ENCODE measurements at places on chromosomes 4 and X. TPM values are rescaled to one million over a fixed set of nuclear protein-coding genes. Genes with fewer than 3 reads are reported as not detected.

GRCh38 chrX:100615005-100615404, 21.6 kb downstream of the TSPAN6 start:
- no peaks in the 10 kb centered on the region for H3K4me1 ChIP-seq
- peak; percentile 60 for DNase-seq
- H3K4me3 ChIP-seq, result no peak overlapping the region
- H3K27me3 ChIP-seq, result no peaks in the 10 kb centered on the region
- H3K27ac ChIP-seq, result no peak overlapping the region
- H3K36me3 ChIP-seq, result no peaks in the 10 kb centered on the region

- H3K27ac ChIP-seq, result peak overlapping the region; percentile 23
- no peaks in the 10 kb centered on the region for H3K27me3 ChIP-seq
- H3K4me3 ChIP-seq, result peak overlapping the region; percentile 29
- DNase-seq, result peak; percentile 3
- H3K36me3 ChIP-seq, result no peaks in the 10 kb centered on the region
- H3K4me1 ChIP-seq, result no peaks in the 10 kb centered on the region
These were observed 66.4 kb upstream of the MAOA start for GRCh38 chrX:43589735-43590134.

GRCh38 chr4:176834531-176834930, 41.8 kb upstream of the VEGFC start:
- no peaks in the 10 kb centered on the region for H3K4me1 ChIP-seq
- H3K27me3 ChIP-seq, result no peaks in the 10 kb centered on the region
- DNase-seq, result no peak
- H3K4me3 ChIP-seq, result no peak overlapping the region

- no peak for DNase-seq
- no peaks in the 10 kb centered on the region for H3K36me3 ChIP-seq
- no peak overlapping the region for H3K27ac ChIP-seq
These were observed 714.7 kb downstream of the DMD start for GRCh38 chrX:32496671-32497070.

PRICKLE3 gene
- total RNA-seq, result 11.6 TPM

- no peak overlapping the region for H3K27ac ChIP-seq
- no peak overlapping the region for H3K4me3 ChIP-seq
- H3K36me3 ChIP-seq, result no peaks in the 10 kb centered on the region
- DNase-seq, result no peak
- H3K27me3 ChIP-seq, result no peaks in the 10 kb centered on the region
These were observed 11.8 kb downstream of the HTN1 start for GRCh38 chr4:70062000-70062399.

DNA sequence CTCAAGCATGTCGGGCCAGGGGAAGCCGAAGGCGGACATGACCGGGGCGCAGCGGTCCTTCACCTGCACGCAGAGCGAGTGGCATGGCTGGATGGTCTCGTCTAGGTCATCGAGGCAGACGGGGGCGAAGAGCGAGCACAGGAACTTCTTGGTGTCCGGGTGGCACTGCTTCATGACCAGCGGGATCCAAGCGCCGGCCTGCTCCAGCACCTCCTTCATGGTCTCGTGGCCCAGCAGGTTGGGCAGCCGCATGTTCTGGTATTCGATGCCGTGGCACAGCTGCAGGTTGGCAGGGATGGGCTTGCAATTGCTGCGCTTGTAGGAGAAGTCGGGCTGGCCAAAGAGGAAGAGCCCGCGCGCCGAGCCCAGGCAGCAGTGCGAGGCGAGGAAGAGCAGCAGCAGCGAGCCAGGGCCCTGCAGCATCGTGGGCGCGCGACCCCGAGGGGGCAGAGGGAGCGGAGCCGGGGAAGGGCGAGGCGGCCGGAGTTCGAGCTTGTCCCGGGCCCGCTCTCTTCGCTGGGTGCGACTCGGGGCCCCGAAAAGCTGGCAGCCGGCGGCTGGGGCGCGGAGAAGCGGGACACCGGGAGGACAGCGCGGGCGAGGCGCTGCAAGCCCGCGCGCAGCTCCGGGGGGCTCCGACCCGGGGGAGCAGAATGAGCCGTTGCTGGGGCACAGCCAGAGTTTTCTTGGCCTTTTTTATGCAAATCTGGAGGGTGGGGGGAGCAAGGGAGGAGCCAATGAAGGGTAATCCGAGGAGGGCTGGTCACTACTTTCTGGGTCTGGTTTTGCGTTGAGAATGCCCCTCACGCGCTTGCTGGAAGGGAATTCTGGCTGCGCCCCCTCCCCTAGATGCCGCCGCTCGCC, at the start of gene SFRP2:
SFRP2 (minus strand) TSS at position 671 of the 864 bp plus-strand sequence; CDS start at position 423, 248 bp downstream.
- H3K4me1 ChIP-seq, result peaks cover 11% of the 10 kb centered on the region
- H3K27ac ChIP-seq, result no peak within 1 kb of the TSS
- H3K4me3 ChIP-seq, result no peak within 1 kb of the TSS
- no peaks in the 10 kb centered on the region for H3K36me3 ChIP-seq

DNA sequence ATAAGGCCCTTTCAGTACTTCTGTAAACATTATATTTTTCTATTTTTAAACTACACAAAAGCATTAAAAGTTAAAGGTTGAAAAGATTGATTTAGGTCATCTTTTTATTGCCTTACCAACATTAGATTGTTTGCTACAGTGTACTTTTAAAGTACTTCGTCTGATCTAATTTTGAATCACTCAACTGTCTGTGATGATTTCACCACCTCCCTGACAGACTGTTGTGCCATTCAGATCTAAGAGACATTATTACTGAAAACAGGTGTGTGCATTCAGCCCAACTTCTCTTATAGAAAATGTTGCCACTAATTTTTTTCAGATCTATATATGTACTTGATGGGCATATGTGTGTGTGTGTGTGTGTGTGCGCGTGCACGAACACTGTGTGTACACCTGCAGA, 39.3 kb downstream of the GASK1B start:
- no peak for DNase-seq
- no peak overlapping the region for H3K27ac ChIP-seq
- H3K4me3 ChIP-seq, result no peak overlapping the region
- H3K27me3 ChIP-seq, result no peaks in the 10 kb centered on the region
- no peaks in the 10 kb centered on the region for H3K4me1 ChIP-seq
- no peaks in the 10 kb centered on the region for H3K36me3 ChIP-seq

DNA sequence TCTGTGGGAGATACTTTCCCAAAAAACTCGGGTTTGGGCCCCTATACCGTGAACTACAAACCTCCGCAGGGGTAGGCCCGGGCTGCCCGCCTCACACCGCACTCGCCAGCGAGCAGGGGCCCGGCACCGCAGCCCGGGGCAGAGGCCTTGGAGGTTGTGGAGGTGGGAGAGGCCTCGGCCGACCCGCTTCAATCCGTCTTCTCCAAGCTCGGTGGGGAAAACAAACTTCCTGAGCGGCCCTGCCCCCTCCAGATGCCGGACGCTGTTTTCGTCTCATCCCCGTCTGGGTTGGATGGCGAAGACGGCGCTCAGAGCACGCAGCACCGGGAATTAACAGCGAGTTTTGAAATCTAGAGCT, 442 bp upstream of the MCUB start:
- peaks cover 3% of the 10 kb centered on the region for H3K27me3 ChIP-seq
- H3K36me3 ChIP-seq, result no peaks in the 10 kb centered on the region
- H3K27ac ChIP-seq, result no peak overlapping the region
- peak overlapping the region; percentile 54 for H3K4me3 ChIP-seq

GRCh38 chr4:38560768-38561558, 103.0 kb upstream of the KLF3 start:
- no peak overlapping the region for H3K27ac ChIP-seq
- H3K27me3 ChIP-seq, result no peaks in the 10 kb centered on the region
- no peak overlapping the region for H3K4me3 ChIP-seq

- no peak overlapping the region for H3K4me3 ChIP-seq
- H3K27me3 ChIP-seq, result no peaks in the 10 kb centered on the region
- H3K27ac ChIP-seq, result no peak overlapping the region
- no peaks in the 10 kb centered on the region for H3K4me1 ChIP-seq
- H3K36me3 ChIP-seq, result no peaks in the 10 kb centered on the region
These were observed 27.6 kb downstream of the QRFPR start for GRCh38 chr4:121353213-121353612.

DNA sequence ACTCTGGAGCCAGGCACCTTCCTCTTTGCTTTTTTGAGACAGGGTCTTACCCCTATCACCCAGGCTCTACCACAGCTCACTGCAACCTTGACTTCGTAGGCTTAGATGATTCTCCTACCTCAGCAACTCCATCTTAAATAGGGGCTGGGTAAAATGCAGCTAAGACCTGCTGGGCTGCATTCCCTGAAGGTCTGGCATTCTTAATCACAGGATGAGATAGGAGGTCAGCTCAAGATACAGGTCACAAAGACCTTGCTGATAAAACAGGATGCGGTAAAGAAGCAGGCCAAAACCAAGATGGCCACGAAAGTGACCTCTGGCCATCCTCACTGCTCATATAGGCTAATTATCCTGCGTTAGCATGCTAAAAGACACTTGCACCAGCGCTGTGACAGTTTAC, 770.8 kb upstream of the PRKX start:
- no peaks in the 10 kb centered on the region for H3K27me3 ChIP-seq
- DNase-seq, result no peak
- no peak overlapping the region for H3K27ac ChIP-seq
- H3K36me3 ChIP-seq, result no peaks in the 10 kb centered on the region

DNA sequence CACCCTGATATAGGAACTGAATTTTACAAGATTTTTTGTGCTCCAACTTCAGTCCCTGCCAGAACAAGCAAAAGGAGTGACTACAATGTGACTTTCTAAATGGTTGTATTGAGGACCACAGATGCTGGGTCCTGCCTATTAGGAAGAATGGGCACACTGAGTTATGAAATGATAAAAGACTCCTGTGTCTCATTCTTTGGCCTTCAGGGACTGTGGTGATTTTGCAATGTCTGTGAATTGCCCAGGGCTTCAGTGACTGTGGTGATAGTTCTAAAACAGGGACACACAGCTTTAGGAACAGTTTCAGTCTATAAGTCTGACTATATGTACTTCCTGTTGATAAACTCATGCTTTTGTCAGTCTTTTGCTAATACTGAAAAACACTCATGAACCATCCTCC, 210.2 kb downstream of the DMD start:
- no peaks in the 10 kb centered on the region for H3K4me1 ChIP-seq
- DNase-seq, result no peak
- H3K27me3 ChIP-seq, result no peaks in the 10 kb centered on the region
- H3K36me3 ChIP-seq, result no peaks in the 10 kb centered on the region
- H3K4me3 ChIP-seq, result no peak overlapping the region

GRCh38 chrX:71514367-71515037, 18.4 kb upstream of the OGT start:
- no peaks in the 10 kb centered on the region for H3K36me3 ChIP-seq
- no peaks in the 10 kb centered on the region for H3K4me1 ChIP-seq
- no peak for DNase-seq
- no peak overlapping the region for H3K4me3 ChIP-seq
- H3K27me3 ChIP-seq, result no peaks in the 10 kb centered on the region
- H3K27ac ChIP-seq, result no peak overlapping the region

CPZ gene
- 2.6 TPM for total RNA-seq

IL2 gene
- not detected for total RNA-seq

FAM184B gene
- total RNA-seq, result 0.09 TPM

ATP6AP1 gene
- total RNA-seq, result 121 TPM

NAP1L3 gene
- 3.8 TPM for total RNA-seq

GRCh38 chr4:165631912-165632311, 241.1 kb upstream of the TLL1 start:
- no peak overlapping the region for H3K4me3 ChIP-seq
- no peaks in the 10 kb centered on the region for H3K4me1 ChIP-seq
- DNase-seq, result no peak
- no peaks in the 10 kb centered on the region for H3K36me3 ChIP-seq
- no peaks in the 10 kb centered on the region for H3K27me3 ChIP-seq

- DNase-seq, result no peak
- no peaks in the 10 kb centered on the region for H3K4me1 ChIP-seq
- H3K27ac ChIP-seq, result no peak overlapping the region
These were observed 46.7 kb upstream of the MXRA5 start for GRCh38 chrX:3393178-3393577.

GRCh38 chrX:66000178-66000577, 39.7 kb downstream of the VSIG4 start:
- no peaks in the 10 kb centered on the region for H3K27me3 ChIP-seq
- H3K4me3 ChIP-seq, result no peak overlapping the region
- no peak overlapping the region for H3K27ac ChIP-seq
- no peaks in the 10 kb centered on the region for H3K4me1 ChIP-seq
- no peak for DNase-seq

RHOXF2B gene
- total RNA-seq, result not detected

Data from kidney (tissue), 22 donors.